Fibroblast of pulmonary artery (primary cell): ENCODE measurements at places on chromosomes 2 and 18.

DNA sequence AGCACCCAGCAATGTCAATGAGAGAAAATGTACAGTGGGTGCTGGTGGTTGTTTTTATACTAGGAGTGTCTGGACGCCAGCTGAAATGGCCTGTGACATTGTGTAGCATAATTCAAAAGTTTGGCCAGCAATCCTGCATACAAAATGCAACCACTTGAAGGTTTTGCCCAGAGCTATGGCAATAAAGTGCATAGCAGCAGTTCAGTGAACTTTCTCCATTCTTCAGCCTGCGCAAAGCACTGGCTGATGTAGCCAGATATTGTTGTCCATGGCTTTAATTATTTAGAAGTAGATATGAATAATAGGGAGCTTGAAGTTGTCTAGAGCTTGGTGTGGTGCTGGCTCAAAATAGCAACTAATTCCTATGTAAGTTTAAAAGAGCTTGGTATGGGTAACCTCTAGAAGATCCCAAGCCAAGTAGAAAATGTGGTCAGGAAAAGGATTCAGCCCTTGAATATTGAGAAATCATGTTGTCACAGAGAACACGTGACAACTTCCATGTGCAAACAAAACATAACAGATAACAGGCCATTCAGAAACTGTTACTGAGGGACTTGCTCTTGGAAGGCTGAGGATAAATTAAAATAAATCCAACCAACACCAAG is 33.3 kb upstream of the PGAP1 start:
- peak; percentile 56 for DNase-seq

- DNase-seq: peak; percentile 11
Observed at GRCh38 chr18:58364876-58365528, 263.9 kb downstream of the ALPK2 start.

DNA sequence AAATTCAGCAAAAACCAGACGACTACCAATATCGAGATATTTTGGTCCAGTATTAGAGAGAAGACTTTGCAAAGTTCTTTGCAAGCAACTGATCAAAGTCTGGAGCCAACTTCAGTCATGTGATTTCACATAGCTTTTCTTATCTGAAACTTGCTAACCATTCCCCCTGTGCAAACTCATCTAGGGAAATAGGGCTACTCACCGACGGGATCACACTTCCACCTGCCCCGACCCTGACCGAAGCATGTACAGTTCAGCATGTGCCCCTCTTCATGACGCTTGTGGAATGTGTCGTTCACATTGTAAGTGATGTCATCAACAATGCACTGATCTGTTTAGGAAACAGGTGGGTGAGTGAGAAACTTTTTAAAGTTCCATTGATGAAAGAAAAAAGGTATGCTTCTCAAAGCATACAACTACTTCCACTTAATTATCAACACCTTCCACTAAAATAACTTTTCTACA is 15.4 kb downstream of the FN1 start:
- peak; percentile 57 for DNase-seq

DNA sequence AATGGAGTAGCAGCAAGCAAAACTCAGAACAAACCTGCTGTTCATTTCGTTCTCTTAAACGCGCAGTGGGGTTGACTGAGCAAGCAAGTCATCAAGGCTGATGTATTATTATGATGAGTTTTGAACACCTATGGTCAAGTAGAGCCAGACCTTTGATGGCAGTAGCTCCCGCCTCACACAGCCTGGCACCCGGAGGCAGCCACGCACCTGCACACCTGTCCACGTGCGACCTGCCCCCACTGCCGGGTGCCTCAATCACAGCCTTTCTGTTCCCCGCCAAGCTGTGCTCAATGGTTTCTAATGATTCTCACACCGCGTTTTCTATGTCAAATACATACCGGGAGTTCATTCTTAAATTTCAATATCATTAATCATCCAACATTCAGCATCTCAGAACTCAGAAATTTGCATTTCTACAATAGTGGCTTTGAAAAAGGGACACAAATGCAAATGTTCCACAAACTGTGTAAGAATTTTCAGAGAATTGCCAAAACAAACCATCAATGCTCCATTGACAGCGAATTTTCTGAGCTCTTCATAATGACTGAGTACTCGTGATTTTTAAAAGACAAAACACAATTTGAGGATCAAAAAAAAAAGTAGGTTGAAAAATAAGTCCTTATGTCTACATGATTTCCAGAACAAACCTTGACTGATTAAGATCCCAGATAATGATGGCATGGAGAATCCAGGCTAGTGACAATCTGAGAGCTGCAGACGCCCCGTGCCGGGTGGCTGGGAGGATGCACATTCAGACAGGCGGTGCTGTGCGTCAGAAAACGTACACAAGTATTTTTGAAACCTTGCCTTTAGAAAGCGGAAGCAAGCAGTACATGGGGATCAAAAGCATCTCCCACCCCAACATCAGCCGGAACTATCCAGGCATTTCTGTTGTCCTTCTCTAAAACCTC is 56.6 kb downstream of the HDAC4 start:
- DNase-seq: no peak

DNA sequence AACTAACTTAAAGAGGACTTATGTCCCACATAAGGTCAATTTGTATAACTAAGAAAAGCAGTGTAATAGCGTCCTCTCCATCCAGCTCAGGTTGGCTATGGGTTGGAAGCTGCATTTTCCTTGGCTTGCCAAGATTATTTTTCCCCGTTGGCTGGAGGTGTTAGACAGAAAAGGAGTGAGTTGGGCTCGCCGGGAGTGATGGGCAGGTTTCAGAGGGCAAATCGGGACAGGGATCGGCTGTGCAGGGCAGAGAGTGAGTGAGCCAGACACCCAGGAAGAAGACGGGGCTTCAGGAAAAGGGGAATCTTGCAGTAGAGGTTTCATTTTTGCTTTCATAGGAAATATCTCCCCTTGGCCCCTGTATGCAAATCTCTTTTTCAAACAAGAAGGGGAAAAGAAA is 41.5 kb upstream of the MAP3K20 start:
- no peak for DNase-seq

DNA sequence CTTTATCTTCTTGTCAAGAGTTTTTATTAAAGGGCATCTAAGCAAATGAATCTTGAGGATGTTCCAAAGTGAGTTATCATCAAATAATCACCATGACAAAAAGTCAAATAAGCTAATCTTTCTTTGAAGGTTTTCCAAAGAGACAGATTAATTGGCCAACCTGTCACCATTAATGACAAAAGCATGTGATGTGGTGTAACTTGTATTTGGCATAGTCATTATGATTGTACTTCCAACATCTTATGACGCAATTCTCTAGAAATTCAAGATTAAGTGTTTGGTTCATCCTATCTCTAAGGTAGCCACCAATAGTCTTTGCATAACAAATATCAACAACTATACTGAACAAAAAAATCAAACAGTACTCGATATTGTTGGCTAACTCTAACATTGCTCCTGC is 28.6 kb downstream of the RBMS1 start:
- DNase-seq: peak; percentile 32

GRCh38 chr2:174399171-174399570 is 3.6 kb downstream of the SCRN3 start:
- DNase-seq: no peak

- no peak for DNase-seq
Observed at GRCh38 chr2:65120990-65121693, 8.8 kb downstream of the RAB1A start.

- DNase-seq: peak; percentile 21
Observed at GRCh38 chr2:149329489-149330126, 779 bp upstream of the LYPD6 start.

DNA sequence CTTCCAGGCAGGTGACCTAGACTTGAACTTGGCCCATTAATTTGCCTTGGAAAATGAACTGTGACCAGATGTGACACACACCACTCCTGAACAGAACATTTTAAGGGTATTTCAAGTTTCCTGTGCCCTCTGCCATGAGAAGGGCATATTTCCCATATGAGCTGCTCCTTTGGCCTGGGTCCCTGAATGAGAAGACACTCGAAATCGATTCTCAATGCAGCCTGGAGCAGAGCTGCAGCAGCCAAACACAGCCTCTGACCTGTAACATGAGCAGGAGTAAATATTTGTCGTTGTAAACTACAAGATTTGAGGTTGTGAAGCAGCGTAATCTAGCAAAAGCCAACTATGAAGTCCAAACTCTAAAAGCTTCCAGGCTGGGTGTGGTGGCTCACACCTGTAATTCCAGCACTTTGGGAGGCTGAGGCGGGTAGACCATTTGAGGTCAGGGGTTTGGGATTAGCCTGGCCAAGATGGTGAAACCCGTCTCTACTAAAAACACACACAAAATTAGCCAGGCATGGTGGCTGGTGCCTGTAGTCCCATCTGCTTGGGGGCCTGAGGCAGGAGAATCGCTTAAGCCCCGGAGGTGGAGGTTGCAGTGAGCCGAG is 30.1 kb upstream of the SOS1 start:
- no peak for DNase-seq

DNA sequence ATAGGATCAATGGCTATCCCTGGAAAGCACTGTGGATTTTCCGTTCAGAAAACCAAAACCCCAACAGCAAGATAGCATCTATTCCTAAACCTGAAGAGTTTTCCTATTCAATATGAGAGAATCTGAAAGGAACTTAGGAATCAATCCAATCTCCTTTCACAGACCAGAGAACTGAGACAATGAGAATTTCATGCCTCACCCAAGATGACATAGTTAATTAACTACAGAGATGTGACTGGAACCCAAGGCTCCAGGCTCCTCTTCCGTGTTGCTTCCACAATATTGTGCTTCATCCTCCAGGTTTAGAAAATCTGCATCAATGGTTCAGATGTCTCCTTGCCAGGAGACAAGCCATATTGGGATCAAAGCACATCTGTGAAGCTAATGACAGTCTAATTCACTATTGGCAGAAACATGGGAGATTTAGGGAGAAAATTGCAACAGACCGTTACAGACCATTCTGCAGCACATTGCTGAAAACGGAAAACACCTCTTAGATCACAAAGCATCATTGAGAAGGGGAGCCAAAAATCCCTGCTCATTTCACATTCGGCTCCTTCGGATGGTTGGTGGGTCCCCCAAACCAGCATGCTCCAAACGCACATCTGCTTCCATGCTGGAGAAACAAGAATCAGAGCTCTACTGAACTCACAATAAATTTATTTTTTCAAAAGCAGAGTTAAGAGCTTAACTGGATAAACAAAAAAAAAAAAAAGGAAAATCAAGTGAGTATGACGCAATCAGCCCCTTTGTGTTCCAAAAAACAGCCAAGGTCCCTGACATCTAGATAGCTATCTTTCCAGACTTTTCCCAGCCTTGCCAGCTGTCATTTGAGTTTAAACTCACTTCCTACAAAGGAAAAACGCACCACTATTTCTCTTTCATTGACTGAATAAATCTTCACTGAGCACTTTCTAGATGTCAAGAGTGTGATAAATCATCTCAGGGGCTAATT is 290.3 kb downstream of the C1D start:
- peak; percentile 29 for DNase-seq

DNA sequence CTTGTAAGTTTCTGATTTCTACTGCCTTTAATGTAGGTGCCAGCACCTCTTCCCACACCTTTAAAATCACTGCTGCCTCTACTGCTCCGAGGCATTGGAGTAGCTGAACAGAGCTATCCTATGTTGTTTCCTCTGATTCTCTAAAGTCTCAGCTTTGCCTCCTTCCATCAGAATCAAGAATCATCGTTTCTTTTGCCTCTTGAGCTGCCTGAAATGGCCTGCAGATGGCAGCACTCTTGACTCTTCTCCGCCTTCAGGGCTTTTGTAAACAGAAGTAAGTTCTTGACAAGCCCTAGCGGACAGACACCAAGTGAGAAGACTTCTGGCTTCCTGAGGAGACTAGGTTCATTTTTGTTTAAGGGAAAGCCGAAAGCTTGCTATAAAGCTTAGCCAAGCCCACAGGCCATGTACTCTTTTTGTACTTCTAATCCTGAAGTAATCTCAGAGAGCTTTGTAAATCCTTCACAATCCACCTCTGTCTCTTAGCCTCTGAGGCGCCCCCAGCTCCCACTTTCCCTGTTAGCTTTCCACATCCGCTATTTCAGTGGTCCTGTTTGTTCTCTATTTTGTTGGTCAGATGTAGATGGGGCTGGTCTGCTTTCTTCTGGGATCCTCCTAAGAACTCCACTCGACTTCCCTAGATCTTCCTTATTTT is 48.4 kb downstream of the GTF3C3 start:
- peak; percentile 81 for DNase-seq
